NCI-H524 (cell line): ENCODE measurements at places on chromosomes 5 and 9.

DNA sequence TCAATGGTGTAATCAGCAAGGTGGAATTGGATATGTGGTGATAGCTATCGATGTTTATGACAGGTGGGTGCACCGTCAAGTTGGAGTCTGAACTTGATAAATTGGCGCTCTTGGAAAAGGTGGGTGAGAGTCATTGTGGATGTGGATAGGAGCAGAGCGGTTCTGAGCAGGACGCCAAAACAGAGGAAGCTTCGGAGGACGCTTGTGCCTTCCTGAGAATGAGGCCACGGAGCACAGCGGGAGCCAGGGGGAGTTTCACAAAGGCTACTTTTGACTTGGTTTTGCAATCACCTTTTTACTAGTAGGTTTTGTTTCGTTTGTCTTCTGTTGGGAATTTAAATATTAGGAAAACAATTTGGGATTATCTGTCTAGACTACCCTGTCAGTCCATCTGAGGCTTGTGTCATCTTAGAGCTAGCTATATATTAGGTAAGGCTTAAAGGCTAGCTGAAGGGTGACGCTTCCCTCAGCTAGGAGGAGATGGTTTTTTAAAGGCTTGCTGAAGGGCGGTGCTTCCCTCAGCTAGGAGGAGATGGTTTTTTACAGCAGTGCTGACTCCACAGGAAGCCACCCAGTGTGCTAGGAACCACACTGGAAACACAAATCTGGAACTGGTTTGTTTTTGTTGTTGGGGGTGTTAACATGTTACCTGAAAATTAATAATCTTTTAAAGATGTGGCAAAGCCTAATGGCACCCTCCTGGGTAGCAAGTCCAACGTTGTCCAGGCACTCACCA lies 142.4 kb upstream of the IRX4 start:
- no peak for DNase-seq

GRCh38 chr9:7489036-7489435 lies 310.5 kb downstream of the DMAC1 start:
- DNase-seq, result peak; percentile 4

DNA sequence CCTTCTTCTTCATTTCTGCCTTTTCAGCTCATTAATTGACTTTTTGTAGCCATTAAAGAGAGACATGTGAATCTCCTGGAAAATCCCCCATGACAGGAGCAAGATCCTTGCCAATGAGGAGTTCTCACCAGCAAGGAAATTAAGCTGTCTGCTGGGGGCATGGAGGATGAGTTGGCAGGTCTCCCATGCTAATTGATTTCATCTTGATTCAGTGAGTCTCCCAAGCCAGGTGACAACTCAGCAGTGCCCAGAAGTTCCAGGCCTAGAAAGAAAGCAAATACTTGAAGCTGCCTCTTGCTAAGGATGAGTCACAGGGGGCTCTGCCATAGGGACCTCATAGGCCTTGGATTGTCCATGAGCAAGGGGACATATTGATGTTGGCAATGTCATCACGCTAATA lies 30.0 kb upstream of the ADRA1B start:
- no peak for DNase-seq

GRCh38 chr9:124602204-124602603 lies 95.0 kb upstream of the NR5A1 start:
- DNase-seq, result no peak

DNA sequence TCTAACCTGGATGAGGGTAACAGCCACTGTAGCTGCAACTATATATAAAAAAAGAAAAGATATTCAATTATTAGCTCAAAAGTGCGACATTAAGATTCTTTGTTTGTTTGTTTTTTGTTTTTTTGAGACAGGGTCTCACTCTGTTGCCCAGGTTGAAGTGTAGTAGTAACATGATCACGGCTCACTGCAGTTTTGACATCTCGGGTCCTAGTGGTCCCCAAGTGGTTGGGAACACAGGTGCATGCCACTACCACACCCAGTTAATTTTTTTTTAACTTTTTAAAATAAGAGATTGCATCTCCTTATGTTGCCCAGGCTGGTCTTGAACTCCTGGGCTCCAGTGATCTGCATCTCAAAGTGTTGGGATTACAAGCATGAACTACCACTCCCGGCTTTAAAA lies 61.8 kb downstream of the MEF2C start:
- no peak for DNase-seq

GRCh38 chr9:82939451-82939850 lies 123.5 kb downstream of the RASEF start:
- DNase-seq, result no peak

- no peak for DNase-seq
Observed at GRCh38 chr5:176356179-176356566, 5.4 kb downstream of the KIAA1191 start.

DNA sequence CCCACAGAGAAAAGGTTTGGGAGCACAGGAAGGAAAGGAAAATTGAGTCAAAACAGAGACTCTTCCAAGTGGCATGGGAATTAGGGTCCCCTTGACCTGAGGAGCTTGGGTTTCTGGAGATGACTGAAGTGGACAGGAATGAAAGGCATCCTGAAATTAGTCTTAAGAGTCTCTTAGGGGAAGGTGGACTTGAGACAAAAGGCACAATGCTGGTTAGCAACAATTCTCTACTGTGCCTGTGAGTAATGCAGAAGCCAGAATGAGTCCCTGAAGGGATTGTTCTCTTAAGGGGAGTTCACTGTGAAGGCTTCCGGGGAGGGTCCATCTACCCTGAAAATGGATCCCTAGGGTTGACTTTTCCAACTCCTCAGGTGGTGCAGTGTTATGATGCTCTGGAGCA lies 58.4 kb upstream of the FOXE1 start:
- no peak for DNase-seq

GRCh38 chr5:74179701-74180100 lies 460.8 kb downstream of the ENC1 start:
- DNase-seq, result no peak

- no peak for DNase-seq
Observed at GRCh38 chr5:143492783-143493182, 89.3 kb upstream of the NR3C1 start.

DNA sequence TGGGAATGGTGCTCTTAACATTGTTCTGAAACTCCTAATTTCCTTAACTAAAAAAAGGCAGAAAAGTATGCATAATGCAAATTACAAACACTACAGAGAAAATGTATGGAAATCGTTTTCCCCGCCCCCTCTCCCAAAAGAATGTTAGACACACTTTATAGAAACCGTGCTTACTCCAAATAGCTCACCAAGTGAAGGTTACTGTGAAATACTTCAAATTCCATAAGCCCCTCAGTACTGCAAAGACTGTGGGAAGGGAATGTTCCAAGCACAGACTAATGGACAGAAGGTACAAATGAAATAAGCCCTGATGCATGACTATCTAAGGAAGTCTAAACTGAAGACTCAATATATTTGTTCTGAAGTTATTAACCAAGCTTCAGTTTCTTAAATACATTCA lies 12.5 kb downstream of the MAPKAP1 start:
- DNase-seq, result no peak

GRCh38 chr9:34493972-34494535 lies 28.7 kb downstream of the ENHO start:
- no peak for DNase-seq

DNA sequence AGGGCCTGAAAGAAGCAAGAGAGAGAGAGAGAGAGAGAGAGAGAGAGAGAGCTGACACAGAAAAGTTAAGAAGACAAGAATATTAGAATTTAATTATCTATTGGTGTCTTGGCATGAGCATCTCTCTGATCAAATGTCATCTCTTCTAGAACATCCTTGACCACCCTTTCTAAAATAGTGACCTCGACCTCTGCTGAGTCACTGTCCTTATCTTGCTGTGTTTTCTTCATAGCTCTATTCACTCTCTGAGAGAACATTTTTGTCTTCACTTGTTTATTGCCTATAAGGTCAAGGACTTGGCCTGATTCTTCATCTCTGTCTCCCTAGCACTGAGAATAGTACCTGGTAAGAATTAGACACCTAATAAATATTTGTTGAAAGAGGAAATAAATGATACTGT lies 383.8 kb upstream of the RPS23 start:
- DNase-seq, result no peak

GRCh38 chr9:72635197-72635596 lies 113.8 kb downstream of the TMC1 start:
- no peak for DNase-seq

- no peak for DNase-seq
Observed at GRCh38 chr5:15798006-15798405, 298.0 kb downstream of the FBXL7 start.

- no peak for DNase-seq
Observed at GRCh38 chr9:78573205-78573604, 276.3 kb downstream of the PSAT1 start.

DNA sequence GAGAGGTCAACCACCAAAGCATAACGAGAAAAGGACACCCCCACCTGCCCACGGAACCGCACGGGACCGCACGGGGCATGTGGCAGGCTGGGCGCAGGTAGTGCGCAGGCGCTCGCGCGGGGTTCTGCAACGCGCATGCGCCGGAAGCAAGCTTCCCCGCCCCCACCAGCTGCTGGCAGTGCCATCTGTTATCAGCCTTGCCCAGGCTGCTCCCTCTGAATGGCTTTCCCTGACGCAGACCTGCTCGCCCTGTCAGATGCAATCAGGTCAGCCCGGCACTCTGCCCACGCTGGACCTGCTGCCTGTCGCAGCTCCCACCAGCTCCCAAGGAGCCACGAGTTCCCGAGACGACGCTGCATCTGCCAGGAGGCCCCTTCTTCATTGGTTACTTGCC lies 22.8 kb downstream of the PTCH1 start:
- DNase-seq, result peak; percentile 95

DNA sequence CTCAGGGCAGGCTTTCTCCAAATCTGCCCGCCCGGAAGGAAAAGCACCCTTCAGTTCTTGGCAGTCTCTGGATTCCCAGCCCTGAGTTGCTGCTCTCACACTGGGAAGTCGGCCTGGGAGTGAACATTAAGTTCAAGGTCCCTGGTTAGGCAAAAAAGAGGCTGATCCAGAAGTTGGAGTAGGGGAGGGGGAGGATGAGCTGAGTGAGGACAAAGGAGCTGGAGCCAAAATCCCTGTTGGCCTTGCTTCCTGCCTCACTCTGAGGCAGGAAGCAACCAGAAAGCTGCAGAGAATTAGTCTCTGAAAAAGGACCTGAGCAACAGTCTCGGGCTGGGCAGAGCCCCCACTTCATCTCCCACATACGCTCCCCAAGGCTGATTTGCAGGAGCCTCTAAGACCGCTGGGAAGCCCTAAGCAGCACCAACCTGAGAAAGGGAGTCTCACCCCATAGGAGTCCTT lies 15.0 kb upstream of the RPS14 start:
- no peak for DNase-seq

GRCh38 chr5:159324986-159325385 lies 5.3 kb downstream of the IL12B start:
- no peak for DNase-seq

DNA sequence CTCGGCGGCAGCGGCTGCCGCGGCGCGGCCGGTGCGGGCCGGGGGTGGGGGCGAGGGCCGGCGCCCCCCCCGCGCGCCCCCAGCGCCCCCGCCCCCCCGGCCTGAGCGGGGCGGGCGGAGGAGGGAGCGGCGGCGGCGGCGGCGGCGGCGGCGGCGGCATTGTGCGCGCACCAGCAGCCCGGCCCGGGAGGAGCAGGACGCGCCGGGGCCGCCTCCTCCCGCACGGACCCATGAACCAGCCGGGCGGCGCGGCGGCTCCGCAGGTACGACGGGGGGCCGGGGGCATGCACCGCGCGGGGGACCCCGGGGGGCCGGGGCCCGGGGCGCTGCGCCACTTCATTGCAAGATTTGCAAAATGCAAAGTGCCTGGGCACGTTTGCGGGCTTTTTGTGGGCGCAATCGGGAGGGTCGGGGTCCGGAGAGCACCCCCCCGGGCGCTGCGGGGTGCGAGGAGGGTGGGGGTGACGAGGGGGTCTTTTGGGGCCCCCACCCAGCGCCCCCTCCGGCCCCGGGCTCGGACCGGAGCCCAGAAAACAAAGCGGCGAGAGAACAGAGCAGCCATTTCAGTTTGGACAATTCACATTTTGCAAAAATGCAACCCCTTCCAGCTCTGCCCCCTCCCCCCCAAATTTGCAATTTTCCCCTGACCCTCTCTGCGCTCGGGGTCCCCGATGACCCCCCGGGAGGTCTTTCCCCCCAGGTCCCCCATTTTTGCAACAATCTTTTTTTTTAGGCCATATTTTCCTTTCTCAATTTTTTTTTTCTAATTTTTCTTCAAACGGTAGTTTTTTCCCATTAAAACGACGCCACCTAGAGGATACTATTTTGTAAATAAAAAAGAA lies at the start of gene ZNF618:
Gene ZNF618 (plus strand): TSS at position 159 of the 842 bp plus-strand sequence. CDS start 72 bp downstream, at position 231.
- DNase-seq, result no peak

DNA sequence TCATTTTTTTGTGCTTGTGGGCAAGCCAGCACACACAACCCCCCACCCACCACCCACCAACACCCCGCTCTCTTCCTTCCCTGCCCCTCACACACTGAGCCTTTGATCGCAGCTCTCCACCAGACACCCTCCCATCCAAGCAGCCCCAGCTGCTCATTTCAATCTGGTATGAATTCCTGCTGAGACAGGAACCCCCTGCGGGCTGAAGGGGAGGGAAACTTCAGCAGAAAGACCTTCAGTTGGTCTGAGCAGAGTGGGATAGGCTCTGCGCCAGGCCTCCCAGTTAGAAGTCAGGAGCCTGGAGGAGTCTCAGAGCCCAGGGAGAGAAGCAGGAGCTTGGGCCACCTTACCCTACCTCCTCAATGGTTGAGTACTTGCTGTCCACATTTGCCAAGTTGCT lies 7.2 kb downstream of the PCDHGC5 start:
- no peak for DNase-seq

DNA sequence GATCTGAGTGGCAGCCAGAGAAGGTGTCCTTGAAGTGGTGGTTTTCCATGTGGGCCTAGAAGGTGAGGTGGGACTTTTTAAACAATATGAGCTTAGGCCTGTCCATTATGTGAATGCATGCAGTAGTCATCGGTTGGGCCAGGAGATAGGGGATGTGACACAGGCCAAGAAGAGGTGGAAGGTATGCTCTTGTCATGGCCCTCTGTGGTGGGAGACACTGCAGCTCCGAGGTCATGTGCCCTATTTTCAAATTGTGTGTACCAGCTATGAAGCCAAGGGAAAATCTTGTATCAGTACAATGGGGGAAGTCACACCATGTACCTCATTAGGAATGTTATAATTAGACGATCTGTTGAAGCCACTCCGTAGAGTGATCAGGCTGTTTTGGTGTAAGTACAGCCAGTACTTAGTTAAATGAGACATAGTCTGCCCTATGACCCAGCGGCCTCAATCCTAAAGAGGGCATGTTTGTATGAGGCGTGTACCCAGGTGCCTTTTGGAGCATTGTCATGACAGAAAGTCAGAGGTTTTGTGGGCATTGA lies 280.1 kb downstream of the MAST4 start:
- DNase-seq, result no peak

- DNase-seq, result no peak
Observed at GRCh38 chr5:165224366-165225045, 1719.1 kb downstream of the MAT2B start.

DNA sequence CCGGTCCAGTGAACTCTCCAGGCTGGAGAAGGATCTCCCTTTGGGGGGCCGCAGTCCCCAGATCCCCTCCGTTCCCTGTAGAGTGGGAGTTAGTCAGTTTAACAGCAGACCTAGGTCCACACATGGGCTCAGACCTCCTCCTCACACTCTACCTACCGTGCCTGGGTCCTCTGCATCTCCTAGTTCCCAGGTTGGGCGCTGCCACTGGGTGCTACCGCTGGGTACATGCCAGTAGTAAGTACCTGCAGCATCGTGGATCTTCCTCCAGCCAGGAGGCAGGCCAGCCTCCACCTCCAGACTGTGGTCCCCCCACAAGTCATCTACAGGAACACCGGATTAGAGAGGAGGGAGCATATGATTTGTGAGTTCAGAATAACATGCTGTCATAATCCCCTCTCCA lies 802 bp downstream of the APBB3 start:
- no peak for DNase-seq
